Thoracic aorta (tissue), 2 donors: ENCODE measurements at places on chromosomes 7 and 10.

DNA sequence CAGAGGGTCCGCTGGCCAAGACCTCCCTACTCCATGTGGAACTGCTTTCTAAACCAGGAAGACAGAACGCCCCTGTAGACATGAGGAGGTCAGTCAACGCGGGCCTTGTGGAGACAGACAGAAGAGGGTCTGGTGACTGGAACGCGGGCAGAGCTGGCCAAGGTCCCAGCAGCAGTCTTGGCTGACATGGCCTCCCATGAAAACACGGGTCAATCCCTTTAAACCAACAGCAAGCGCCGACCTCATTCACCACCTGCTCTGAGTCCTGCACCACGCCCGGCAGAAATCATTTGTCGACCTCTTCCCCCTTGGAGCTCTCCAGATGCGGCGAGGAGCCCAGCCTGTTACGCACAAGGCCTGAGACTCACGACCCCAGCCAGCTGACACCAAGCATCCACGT lies 78.5 kb downstream of the ZRANB1 start:
- no peak for DNase-seq

- no peak for DNase-seq
Observed at GRCh38 chr10:101263150-101263752, 34.0 kb upstream of the LBX1 start.

DNA sequence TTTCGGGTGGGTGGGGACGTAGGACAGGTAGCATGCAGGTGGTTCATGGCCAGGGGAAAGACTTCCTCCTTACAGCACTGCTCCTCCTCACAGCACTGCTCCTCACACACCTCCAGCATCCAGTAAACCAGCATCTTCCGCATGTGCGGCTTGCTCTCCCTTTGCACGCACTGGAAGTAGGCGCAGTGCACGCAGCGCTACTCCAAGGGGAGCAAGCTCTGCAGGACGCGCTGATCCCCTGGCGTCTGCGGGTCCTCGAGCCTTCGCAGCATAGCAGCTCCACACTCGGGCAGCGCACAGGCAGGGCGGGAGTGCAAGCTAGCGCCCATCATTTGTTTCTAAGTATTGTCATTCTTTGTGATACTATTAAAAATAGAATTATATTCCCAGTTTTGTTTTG lies 30.5 kb upstream of the MAP3K8 start:
- DNase-seq, result no peak

GRCh38 chr7:37028909-37029440 lies 304.7 kb upstream of the AOAH start:
- DNase-seq, result no peak
